Stimulated activated CD4-positive, alpha-beta T cell treated with anti-CD3 and anti-CD28 coated beads, Interleukin-15, amount 100 ng/mL, for 1 hour (primary cell): ENCODE measurements at places on chromosomes 1 and 21.

DNA sequence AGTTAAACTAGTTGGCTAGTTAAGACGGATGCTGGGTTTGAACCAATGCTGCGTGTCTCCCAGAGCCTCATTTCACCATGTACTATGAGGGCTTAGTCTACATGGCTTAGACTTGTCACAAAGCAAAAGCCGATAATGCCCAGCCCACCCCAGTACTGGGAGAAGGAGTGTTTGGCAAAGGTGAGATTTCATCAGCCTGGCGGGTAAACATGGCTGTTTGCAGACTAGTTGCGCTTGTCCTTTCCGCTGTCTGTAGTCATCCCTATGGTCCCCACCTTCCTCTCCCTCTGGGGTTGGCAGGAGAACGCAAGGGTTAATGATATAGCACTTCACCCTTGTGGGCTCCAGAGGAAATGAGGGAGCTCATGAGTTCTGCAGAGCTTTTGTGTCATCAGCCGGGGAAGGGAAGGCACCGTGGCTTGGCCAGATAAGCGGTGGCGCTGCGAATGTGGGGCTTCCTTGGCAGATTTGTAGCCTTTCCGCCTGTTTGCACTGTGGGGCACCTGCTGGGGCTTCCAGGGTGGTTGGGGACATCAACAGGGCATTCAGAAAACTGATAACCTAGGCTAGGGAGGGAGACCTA lies 29.2 kb downstream of the SOX13 start:
- DNase-seq: no peak

- DNase-seq: no peak
Measured at GRCh38 chr1:172165403-172165802, 255.1 kb upstream of the C1orf105 start.

- DNase-seq: no peak
Measured at GRCh38 chr21:37153935-37154350, 80.9 kb downstream of the TTC3 start.

GRCh38 chr1:224851848-224852261 lies 77.6 kb upstream of the DNAH14 start:
- no peak for DNase-seq

GRCh38 chr21:18917622-18918021 lies 514.0 kb upstream of the TMPRSS15 start:
- DNase-seq: no peak

GRCh38 chr1:98468111-98468717 lies 193.3 kb upstream of the SNX7 start:
- DNase-seq: no peak

GRCh38 chr1:51741121-51741681 lies 124.3 kb downstream of the OSBPL9 start:
- no peak for DNase-seq

DNA sequence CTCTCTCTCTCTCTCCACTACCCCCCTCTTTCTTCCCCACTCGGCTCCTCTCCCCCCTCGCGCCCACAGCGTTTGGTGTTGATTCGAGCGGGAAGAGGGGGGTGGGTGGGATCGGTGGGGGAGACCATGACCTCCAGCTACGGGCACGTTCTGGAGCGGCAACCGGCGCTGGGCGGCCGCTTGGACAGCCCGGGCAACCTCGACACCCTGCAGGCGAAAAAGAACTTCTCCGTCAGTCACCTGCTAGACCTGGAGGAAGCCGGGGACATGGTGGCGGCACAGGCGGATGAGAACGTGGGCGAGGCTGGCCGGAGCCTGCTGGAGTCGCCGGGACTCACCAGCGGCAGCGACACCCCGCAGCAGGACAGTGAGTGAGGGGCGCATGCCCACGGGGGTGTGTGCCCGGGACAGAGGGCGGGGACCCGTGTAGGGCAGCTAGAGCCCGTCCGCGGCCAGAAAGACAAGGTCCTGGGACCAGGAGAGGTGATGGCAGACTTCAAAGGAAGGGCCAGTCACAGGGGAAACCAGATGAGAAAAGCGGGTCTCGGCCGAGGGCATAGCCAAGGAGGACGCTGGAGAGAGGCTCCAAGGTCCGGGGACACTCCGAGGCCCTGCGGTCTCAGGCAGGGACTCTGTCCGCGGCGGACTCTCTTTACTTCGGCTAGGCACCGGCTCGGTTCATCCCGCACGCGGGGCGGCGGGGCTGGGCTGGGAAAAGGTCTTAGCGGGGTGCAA lies at the start of gene PRRX1:
Gene PRRX1, plus strand, starts transcription at position 39 of the 735 bp plus-strand sequence. Its CDS starts 88 bp downstream, at position 127.
- no peak for DNase-seq

DNA sequence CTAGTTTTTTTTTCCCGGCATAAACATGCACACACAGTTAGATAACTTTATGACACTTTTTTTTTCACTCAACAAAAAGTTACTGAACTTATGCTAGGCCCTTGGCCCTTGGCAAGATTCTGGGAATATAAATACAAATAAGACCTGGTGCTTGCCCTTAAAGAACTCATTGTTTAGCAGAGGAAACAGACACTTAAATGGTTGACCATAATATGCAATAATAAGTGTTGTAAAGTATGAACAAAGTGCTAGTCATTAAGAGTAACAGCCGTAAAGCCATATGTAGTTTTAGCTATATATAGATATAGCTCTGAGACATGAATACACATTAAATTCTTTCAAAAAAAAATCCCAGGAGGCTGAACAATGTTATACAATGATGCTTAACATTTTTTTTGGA lies 198.3 kb downstream of the CYYR1 start:
- DNase-seq: no peak

GRCh38 chr21:34927992-34928391 lies 121.1 kb downstream of the RUNX1 start:
- no peak for DNase-seq

GRCh38 chr1:106584676-106585075 lies 471.8 kb upstream of the PRMT6 start:
- no peak for DNase-seq
